Heart right ventricle (tissue), 16 donors: ENCODE measurements at places on chromosomes 11 and 22. TPM values are rescaled to one million over a fixed set of nuclear protein-coding genes. Genes with fewer than 3 reads are reported as not detected.

CCDC15 gene
- 0.44 TPM for polyA plus RNA-seq

A4GALT gene
- 95.0 TPM for polyA plus RNA-seq

MIOX gene
- not detected for polyA plus RNA-seq

TM7SF2 gene
- polyA plus RNA-seq: 18.5 TPM

FANCF gene
- polyA plus RNA-seq: 4.4 TPM

GNB1L gene
- 2.0 TPM for polyA plus RNA-seq

DNA sequence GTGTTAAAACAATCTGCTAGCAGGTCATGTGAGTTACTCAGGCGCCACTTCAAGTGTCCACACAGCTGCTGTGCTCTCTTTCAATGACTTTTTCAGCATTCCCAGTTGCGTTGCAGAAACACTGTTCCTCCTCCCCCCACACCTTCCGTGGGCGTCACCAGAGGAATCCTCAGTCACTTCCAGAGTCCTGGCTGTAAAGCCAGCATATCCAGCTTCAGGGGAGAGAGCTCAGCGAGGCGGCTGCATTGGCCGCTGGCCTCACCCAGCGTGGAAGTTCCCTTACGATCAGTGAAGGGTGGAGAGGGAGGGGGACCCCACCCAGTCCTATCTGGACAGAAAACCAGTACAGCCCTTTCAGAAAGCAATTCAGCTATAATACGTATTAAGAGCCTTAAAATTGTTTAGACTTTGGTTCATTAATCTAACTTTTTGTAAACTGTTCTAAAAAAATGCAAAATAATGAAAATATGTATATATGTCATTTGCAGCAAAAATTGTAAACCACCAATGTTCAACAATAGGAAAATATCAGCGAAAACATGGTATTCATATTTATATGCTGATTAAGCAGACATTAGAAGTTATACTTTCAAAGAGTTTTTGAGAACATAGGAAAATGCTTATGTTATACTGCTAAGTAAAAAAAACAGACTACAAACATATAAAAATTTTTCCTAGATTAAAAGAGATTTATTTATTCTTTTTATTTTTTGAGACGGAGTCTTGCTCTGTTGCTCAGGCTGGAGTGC is 2.8 kb upstream of the ANO9 start:
- DNase-seq: no peak

DNA sequence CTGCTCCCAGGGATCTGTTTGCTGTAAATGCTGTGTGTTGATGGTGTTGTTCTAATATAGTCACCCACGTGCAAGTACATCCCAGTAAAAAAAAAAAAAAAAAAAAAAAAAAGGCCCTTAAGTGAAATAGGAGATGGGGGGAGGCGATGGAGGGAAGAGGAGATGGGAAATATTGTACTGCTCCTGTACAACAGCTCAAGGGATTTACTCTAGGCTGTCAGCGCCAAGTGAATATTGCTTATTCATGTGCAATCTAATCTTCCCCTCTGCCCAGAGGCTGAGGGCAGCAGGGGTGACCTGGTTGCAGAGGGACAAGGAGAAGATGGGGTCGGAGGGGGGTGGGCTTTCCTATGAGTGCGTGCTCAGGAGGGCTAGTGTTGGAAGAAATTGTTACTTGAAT is 206.2 kb upstream of the CADM1 start:
- DNase-seq: no peak

DNA sequence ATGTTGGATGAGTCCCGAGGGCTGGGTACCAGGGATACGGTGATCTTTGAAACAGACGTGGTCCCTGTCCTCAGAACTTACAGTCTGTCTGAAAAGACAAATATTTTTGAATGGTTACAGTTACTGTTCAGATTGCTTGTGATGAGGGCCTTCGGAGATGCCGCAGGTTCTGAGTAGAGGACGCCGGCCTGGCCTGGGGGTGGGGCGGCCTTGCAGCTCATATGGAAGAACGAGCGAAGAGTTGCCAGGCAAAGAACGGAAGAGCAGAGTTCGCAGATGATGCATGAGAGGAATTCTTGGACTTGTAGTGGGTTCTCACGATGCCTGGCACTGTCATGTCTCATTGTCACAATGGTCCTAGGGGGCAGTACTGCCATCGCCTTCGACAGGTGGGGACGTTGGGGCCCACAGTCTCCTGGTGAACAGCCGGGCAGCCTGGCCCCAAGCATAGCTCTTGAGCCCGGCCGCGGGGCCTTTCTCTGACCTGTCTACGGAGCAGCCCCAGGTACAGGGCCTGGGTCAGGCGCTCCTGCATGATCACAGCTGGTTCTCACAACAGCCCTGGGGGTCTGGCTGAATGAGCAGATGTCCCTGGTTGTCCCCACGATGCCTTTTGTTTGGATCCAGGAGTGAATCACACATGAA is 60.9 kb upstream of the PARVG start:
- no peak for DNase-seq

DNA sequence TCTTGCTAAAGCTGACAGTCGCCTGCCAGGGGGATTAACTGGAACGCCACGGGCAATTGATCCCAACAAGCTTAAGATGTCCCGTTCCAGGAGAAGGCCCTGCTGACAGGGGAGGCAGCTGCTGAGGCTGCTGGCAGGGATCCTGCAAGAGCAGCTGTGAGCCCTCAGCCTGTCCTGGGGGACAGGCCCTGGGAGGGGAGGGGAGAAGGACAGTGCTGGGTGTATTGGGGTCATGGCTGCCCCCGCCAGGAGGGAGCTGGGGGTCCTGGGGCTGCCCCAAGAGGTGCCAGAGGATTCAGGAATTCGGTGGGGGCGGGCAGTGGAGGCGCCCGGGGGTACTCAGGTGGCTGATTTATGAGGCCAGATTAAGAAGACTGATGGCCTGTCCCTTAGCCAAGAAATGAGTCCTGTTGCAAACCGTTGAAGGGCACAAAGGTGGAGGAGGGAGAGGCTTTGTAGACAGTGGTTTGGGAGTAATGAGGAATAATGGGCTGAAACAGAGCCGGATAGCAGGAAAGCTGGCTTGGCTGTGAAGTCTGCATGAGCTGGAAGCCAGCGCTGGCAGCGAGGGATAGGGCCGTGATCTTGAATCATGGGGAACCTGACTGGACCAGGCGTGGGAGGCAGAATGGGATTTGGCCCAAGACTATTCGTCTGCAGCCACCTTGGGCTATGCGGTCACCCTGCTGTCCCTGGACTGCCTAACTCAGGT is 133.5 kb downstream of the CACNA1I start:
- DNase-seq: peak; percentile 13

GRCh38 chr11:19673924-19674729 is 38.5 kb upstream of the NAV2 start:
- DNase-seq: peak; percentile 78
